ENCODE measurements at places on chromosomes 13 and 19.

DNA sequence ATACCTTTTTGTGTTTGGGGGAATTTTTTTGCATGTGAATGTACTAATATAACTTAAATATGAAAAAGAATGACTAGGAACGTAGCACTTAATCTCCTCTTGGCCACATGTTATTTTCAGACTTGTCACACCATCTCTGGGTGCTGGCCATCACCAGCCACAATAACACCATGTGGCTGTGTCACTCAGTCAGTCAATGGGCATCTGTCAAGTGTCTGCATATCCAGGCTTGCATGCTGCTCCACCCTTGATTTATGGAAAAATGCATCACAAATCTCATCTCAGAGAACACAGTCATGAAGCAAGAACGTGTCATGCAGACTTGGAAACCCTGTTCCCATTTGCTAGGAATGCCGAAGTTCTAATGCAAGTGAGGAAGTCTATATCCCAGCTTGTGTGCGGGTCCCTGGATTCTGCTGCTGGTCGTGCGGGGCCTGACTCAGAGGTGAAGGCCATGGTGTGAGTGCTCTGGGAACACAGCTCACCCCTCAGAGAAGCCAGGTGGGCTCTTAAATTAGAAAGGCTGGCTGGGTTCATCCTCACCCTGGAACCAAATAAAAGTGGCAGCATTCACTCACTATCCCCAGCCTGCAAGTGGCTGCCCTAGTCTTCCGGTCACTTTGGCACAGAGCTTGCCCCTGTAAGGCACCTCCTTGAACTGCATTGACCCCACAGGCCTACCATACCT lies 53.6 kb upstream of the ARHGEF7 start:
- no peak for DNase-seq

- no peak for DNase-seq
Observed at GRCh38 chr13:58963321-58963720, 1200.4 kb downstream of the DIAPH3 start.

- DNase-seq, result no peak
Observed at GRCh38 chr13:98675066-98675465, 77.4 kb downstream of the SLC15A1 start.

DNA sequence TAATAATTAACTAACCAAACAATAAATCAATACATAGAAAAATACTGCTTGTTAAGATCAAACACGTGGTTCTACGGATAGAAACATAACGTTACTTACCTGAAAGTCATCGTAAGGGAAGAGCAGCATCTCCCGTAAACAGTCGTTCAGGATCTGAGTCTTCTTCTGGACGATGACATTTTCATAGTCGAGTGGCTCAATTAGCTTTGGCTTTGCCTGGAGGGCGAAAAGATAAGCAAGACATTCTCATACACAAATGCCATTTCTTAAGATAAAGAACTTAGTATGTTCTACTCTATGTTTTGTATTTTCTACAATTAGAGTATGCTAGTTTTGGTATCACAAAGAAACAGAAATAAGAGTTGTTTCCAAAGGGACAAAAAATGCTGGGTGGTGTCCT lies 22.5 kb downstream of the DOCK9 start:
- no peak for DNase-seq

DNA sequence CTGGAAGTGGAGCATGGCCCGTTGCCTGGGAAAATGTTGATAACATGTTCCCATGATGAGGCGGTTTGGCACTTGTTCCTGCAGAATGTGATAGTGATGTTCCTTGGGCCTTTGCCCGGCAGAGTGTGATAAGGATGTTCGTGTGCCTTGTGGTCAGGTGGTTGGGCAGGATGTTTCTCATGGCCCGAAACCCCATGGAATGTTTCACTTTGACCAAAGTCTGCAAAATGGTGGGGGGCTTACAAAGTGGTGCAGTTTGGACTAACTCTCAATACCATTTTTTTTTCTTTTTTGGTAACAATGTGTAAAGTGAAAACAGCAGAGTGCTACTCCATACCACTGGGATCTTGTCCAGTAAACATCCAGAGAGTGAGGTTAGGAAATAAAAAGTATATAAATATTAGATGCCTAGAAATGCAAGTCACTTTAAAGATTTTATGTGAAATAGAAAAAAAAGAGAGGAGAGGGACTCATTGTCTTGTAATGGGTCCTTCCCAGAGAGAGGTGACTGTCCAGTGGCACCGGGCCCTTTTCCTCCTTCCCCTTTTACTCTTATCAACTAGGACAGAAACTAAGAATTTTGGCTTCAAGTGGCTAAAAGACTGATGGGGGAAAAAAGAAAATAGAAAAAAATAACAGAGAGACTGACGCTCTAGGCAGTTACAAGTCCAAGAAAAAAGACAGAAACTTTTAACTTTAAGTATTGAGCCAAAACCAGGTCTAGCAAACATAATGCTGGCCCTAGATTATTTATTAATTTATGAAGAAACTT lies 5.7 kb downstream of the FPR3 start:
- DNase-seq, result peak; percentile 44

GRCh38 chr19:8608941-8609278 lies 1.6 kb downstream of the ADAMTS10 start:
- no peak for DNase-seq

- no peak for DNase-seq
Observed at GRCh38 chr13:22256111-22256639, 585.3 kb downstream of the FGF9 start.

GRCh38 chr19:14248578-14249011 lies 42.6 kb upstream of the ADGRL1 start:
- DNase-seq, result peak; percentile 58

- DNase-seq, result no peak
Observed at GRCh38 chr19:54707962-54708361, 16.3 kb upstream of the KIR3DL3 start.

DNA sequence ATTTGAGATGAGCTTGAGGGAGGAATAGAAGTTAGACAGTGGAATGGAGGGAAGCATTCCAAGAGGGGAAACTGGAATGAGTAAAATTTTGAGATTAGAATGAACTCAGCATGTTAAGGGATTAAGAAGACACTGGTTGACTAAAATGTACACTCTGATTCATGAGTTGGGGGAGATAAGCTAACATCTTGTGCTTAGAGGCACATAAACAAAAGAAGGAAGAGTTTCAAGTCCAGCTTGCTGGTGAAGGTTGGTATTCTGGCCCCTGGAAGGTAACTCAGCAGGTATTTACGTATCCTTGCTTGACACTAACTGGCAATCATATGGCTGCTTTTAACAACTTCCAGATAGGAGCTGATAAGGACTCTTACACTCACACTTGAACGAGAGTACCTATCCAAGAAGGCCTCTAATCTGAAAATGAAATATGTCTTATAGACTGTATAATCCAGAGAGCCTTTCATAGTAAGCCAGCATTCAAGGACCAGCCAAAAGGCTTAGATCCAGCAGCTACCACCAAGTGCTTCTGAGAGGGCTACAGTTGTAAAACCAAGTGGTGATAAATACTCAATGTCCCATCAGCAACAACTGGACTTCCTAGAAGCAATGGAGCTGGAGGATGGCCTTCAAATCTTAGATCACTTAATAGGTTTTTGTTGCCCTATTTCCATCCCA lies 149.7 kb upstream of the SERP2 start:
- peak; percentile 32 for DNase-seq

DNA sequence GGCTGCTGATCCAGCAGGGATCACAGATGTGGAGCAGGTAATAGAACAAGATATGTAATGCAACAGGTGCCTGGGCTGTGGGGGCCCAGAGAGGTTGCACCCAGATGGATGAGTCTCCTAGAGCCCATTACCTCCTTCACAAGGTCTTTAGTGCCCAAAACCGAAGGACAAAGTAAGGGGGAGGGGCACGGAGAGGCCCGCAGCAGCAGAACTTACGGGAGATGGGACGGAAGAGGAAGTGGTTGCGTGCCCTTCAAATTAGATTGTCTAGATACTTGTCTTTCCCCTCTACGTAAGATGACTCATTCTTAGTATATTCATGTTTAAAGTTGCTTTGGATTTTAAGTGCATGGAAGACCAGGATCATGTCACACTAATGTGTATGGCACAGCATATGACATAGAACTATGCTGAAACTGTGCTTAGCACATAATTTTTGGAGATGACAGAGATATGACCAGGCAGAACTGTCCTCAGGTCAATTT lies 5.7 kb upstream of the MRPS31 start:
- peak; percentile 49 for DNase-seq

- peak; percentile 24 for DNase-seq
Observed at GRCh38 chr13:51781246-51782022, 22.5 kb downstream of the DHRS12 start.

GRCh38 chr13:30928978-30929377 lies 3.5 kb upstream of the TEX26 start:
- no peak for DNase-seq

DNA sequence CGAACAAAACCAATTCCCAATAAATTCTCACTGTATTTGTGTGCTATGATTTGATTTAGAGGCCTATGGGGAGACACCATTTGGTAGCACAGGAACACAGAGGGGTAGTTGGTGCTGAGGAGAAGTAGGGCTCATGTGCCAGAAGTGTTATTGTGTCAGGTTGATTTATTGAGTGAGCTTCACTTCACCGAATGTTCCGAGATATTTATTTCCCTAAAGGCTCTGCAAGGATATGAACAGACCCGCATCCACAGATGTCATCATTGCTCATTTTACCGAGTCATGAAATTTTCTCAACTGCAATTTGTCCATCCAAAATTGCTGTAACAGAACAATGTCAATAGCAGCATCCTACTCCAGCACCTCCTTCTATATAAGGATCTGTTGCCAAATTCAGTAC lies 69.5 kb downstream of the DACH1 start:
- no peak for DNase-seq

GRCh38 chr13:66534561-66534960 lies 695.6 kb downstream of the PCDH9 start:
- peak; percentile 86 for DNase-seq

DNA sequence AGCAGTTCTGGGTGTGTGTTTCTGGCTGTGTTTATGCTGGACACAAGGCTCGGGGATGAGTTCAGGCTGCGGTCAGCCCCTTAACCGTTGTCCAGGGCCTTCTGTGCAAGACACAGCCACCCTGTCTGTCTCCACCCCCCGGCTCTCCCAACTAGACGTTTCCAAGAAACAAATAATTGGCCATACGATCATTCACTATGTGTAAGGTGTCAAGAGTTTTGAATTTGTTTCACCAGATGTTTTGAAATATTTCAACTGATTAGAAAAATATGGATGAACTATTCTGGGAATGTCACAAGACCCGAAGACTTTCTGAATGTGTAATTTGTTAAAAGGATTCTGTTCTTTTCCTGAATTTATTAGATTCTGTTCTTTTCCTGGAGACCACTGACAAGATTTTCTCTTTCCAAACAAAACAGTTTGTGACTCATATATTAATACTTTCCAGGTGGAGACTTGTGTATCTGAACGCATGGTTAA lies 318.2 kb downstream of the MYO16 start:
- DNase-seq, result peak; percentile 30

DNA sequence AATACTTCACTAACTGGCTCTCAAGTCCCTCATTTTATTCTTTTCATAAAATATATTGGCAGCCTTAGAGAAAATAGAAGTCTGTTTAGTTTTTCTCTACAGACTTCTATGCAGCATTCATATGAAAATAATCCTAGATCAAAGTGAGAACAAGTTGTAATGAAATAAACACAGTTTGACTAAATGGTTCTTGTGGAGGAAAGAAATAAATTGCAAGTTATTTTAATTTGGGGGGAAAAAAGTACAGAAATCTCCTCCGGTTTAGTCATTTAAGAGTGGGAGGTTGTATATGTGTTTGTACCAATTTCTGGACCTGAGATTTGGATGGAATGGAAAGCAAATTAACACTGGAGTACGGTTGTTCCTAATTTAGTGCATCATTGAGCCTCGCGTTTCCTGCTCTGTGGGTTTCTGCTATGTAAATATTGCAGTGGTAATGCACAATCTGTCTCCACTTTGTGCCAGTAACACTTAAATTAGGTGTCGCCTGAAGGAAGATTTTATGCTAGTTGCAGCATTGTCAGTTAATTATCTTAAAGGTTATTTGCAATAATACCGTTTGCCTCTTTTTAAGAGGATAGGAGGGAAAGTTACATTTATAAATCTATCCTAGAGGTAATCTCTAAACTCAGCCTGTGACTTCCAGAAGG lies 100.2 kb downstream of the ZIC5 start:
- no peak for DNase-seq

GRCh38 chr19:23547156-23547555 lies 139.9 kb downstream of the ZNF675 start:
- DNase-seq, result no peak

- no peak for DNase-seq
Observed at GRCh38 chr19:3691372-3691716, 8.9 kb downstream of the PIP5K1C start.

- no peak for DNase-seq
Observed at GRCh38 chr13:110354715-110355473, 47.8 kb downstream of the COL4A2 start.

GRCh38 chr19:677201-677600 lies 1.0 kb downstream of the FSTL3 start:
- peak; percentile 93 for DNase-seq

Data from fibroblast of skin of back (primary cell).